ENCODE measurements at places on chromosomes 4 and X.

DNA sequence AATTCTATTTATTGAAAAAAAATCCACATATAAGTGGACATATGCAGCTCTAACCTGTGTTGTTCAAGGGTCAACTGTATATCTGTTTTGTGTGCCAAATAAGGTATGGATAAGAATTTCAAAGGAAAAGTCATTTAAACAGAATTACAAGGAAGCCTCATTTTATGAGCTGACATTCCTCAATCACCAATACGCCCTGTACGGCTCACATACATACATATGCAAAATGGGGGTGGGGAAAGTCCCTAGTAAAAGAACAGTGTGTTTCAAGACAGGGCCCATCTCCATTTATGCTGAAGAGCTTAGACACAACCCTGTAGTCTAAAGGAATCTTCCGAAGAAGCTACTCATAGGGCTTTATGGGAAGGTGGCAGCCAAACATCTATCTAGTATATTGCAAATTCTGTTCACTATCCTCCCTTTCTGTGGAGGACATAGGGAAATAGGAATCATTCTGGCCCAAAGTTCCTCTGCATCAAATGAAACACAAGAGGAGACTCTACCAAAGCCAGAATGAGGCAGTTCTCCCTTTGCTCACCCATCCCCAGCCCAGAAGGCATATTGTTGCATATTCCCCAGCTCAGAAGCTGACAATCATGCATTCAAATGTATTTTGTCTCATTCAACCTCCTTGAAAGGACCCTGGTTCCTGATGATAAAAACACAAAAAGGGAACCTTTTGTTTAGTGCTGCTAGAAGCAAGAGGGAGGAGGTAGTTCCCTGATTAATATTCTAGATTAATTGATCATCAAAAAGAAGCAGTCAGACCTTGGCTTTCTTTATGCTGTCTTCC, 13.7 kb upstream of the ZBTB33 start:
- DNase-seq, result no peak

GRCh38 chr4:39047681-39048080, 14.4 kb upstream of the KLHL5 start:
- no peak for DNase-seq

DNA sequence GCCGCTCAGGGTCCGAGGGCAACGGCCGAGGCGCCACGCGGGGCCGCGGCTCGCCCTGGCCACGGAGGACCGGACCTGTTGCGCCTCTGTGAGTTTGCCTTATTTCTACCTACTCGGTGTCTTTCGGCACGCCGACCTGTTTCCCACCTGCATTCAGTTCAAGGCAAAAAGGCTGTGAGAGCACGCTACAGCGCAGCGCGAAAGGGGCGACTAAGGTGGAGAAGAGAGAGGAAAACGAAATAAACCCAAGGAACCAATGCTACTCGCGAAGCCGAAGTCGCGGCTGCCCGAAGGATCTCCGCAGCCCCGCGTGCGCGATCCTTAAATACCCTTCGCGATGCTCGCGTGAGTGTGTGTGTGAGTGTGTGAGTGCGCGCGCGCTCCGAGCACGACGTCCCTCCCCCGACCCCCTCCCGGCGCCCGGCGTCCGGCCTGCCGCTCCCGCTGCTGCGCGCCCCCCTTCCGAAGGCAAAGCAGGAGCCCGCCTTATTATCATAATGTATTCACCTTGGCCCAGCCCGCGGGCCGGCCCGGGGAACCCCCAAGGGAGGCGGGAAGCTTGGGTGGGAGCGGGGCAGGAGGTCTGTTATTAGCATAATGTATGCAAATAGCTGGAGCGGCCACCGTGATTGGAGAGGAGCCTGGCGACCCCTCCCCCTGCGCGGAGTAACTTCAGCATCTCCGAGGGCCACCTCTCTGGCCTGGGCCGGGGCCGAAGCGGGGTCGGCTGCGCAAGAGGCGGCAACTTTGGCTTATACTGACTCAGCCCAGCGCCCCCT, at the start of gene COL25A1:
TSS of gene COL25A1 (minus strand) at position 298 of the 779 bp plus-strand sequence.
- DNase-seq, result peak; percentile 43

- DNase-seq, result no peak
Measured at GRCh38 chr4:26287756-26288155, 33.1 kb upstream of the RBPJ start.

- no peak for DNase-seq
Measured at GRCh38 chr4:97507587-97508245, 635.6 kb downstream of the STPG2 start.

DNA sequence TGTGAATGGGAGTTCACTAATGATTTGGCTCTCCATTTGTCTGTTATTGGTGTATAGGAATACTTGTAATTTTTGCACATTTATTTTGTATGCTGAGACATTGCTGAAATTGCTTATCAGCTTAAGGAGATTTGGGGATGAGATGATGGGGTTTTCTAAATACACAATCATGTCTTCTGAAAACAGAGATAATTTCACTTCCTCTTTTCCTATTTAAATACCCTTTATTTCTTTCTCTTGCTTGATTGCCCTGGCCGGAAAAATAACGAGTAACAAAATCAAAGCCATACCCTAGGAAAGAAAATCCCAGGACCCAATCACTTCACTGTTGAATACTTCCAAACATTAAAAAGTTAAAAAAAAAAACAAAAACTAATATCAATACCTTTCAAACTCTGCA, 67.7 kb upstream of the UGT2B4 start:
- DNase-seq, result no peak

GRCh38 chr4:17558941-17559708, 17.9 kb upstream of the LAP3 start:
- no peak for DNase-seq

GRCh38 chr4:117328333-117328732, 243.0 kb upstream of the TRAM1L1 start:
- no peak for DNase-seq

GRCh38 chr4:183905081-183905592, at the start of gene STOX2:
Gene STOX2 (plus strand): TSS chr4:183905307. CDS start chr4:183906791, 1,484 bp downstream.
- DNase-seq, result no peak

DNA sequence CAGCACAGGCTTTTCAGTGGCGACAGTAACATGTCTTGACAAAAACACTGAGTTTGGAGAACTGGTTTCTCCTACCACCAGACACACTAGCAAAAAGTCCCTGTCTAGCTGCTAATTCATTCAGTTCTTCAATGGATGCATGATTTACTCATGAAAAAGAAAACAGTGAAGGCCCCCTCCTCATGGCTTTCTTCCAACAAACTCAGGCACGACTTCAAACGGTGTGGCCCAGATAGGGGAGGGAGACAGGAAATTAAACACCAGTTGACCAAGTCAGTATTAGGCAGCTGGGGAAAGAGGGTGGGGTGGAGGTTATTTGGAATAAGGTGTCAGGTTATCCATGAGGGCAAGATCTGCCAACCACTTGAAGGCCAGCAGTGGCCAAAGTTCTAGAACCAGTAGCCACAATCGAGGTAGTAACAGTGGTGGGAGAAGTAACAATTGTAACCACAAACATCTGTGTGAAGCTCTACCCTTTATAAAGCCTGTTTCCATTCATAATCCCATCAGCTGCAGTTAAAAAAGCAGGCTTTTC, 60.2 kb downstream of the SEPSECS start:
- DNase-seq, result no peak

DNA sequence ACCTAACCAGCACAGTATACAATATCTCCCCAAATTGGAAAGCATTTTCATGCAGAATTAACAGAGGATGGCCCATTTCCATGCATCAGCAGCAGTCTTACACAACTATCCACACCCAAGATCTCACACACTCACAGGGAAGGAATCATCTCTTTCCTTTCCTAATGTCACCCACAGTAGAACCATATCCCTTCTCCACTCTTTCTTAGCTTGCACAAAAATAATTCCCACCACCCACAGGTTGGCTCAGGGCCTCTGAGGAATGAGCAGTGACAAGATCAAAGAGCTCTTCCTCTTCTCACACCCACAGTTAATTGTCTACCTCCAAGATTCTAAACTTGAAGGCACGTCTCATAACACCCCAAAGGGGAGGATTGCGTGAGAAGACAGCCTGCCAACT, 217.7 kb upstream of the VEGFC start:
- no peak for DNase-seq

DNA sequence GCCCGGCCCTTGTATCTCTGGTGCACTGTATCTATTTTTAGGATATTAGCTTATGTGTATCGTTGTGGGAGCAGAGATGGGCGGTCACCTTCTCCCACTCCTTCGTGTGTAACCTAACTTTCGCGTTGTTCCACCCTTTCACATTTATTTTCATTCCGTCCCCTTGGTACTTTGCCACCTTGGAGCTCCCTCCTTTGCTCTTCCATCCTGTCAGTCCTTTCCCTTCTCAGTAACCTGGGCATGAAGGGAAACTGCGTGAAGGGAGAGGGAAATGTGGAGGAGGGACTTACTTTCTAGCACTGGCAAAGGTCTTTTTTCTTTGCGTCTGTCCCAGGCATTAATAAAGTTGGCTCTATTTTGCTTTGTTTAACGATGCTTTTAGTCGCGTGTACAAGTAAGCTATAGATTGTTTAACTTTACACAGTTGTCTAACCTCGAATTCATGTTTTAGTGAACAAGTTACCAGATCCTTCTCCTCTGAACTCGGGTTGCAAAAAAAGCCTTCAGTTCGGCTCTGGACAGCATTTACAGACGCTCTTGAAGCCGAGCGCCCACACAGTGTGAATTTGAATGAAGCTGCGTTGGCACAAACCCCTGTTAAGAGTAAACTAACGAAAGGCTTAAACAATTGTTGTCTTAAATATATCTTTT, 3.9 kb downstream of the PCDH10 start:
- DNase-seq, result no peak

- DNase-seq, result no peak
Measured at GRCh38 chr4:164948975-164949374, 28.5 kb downstream of the TRIM61 start.

- no peak for DNase-seq
Measured at GRCh38 chr4:2276581-2277325, 14.8 kb upstream of the MXD4 start.

GRCh38 chrX:107766470-107767150, 9.0 kb downstream of the TSC22D3 start:
- no peak for DNase-seq

GRCh38 chrX:120380699-120381098, 18.8 kb downstream of the ATP1B4 start:
- no peak for DNase-seq

DNA sequence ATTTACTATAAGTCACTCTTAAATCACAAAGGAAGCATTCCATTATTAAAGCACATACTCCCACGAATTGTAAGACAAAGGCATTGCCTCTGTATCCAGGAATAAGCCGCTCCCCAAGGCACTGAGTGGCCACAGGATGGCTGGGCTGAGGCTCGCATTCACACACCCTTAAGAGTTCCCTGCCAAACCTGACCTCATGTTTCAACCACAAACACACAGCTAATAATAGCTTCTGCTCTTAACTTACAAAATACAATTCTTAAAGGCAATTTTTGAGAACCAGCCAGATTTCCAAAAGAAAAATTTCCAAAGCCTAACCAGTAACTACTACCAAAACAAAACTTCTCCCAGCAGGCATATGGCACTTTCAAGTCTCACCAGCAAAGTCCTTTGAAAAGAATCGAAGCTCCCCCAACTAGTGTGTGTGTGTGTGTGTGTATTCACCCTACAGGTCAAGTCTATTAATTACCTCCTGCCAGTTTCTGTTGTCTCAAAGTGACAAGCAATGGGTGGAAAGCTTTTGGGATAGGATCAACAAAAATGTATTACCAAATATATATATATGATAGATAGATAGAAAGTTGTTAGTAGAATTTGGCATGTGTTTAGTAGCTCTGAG, 36.0 kb downstream of the ARHGAP6 start:
- no peak for DNase-seq

GRCh38 chr4:150217192-150217591, 138.9 kb downstream of the DCLK2 start:
- no peak for DNase-seq

- DNase-seq, result no peak
Measured at GRCh38 chrX:2960861-2961515, 31.8 kb upstream of the ARSD start.

GRCh38 chrX:55143621-55144020, 54.8 kb downstream of the PAGE2 start:
- DNase-seq, result no peak

GRCh38 chr4:33780952-33781791, 2463.1 kb downstream of the ARAP2 start:
- no peak for DNase-seq

- DNase-seq, result no peak
Measured at GRCh38 chrX:65127842-65128241, 151.6 kb upstream of the ZC4H2 start.

- no peak for DNase-seq
Measured at GRCh38 chr4:150131581-150132228, 53.5 kb downstream of the DCLK2 start.

GRCh38 chr4:52655506-52655905, 3.6 kb downstream of the USP46 start:
- no peak for DNase-seq

DNA sequence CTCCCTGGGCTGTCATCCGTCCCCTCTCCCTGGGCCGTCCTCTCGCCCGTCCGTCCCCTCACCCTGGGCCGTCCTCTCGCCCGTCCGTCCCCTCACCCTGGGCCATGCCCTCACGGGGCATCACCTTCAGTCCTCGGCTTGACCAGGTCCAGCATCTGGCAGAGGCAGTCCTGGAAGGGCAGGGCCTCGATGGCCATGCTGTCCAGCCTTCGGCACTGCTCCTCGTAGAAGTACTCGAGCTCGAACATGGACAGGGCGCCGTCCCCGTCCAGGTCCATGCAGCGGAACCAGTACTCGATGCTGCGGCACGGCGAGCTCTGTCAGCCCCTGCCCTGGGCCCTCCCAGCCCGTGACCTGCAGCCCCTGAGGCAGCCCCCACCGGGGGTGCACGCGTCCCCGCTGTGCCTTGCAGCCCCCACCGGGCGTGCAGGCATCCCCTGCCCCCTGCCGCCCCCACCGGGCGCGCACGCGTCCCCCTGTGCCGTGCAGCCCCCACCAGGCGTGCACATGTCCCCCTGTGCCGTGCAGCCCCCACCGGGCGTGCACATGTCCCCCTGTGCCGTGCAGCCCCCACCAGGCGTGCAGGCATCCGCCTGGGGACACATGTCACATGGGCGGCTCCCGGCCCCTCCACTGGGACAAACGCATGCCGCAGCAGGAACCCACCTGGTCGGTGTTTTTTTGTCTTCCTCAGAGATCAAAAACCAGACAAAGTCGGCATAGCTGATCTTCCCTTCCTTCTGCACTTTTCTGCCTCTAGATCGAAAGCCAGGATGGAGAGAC, 22.2 kb upstream of the GTPBP6 start:
- DNase-seq, result no peak

DNA sequence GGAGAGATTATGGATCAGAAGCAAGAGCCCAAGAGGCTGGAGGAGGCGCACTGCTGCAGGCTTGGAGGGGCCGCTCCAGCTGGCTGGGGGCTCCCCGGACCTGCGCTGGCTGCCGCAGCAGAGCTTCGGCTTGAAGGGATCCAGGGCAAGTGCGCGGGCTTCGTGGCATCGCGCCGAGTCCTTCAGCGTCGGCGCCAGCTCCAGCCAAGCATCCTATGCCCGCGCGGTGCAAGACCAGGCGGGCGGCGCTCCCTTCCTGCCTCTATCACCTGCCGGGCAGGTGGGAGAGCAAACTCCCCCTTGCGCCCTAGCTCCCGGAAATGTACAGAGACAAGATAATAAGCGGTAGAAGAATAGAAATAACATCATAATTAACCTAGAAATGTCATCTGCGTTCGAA, 10.5 kb upstream of the UCP1 start:
- no peak for DNase-seq

- peak; percentile 28 for DNase-seq
Measured at GRCh38 chr4:163544407-163545038, 50.0 kb downstream of the TMA16 start.

Measured in stimulated activated CD4-positive, alpha-beta T cell treated with anti-CD3 and anti-CD28 coated beads, TNF-alpha, amount 100 ng/mL, for 24 hours (primary cell).